ENCODE measurements at places on chromosomes 6 and 20.

- H3K4me3 ChIP-seq, result no peak overlapping the region
- H3K27ac ChIP-seq, result no peak overlapping the region
- H3K4me1 ChIP-seq, result no peaks in the 10 kb centered on the region
- H3K36me3 ChIP-seq, result no peaks in the 10 kb centered on the region
- no peaks in the 10 kb centered on the region for H3K27me3 ChIP-seq
- DNase-seq, result no peak
Observed at GRCh38 chr20:18801516-18801915, 12.1 kb upstream of the SCP2D1 start.

GRCh38 chr6:22362361-22362760 lies 65.5 kb upstream of the PRL start:
- H3K4me3 ChIP-seq, result no peak overlapping the region
- H3K27me3 ChIP-seq, result no peaks in the 10 kb centered on the region
- peak overlapping the region; percentile 64 for H3K27ac ChIP-seq
- H3K36me3 ChIP-seq, result no peaks in the 10 kb centered on the region
- no peak for DNase-seq

GRCh38 chr20:44180814-44181213 lies 6.2 kb downstream of the JPH2 start:
- H3K36me3 ChIP-seq, result peaks cover 18% of the 10 kb centered on the region
- H3K4me3 ChIP-seq, result no peak overlapping the region
- DNase-seq, result no peak
- peak overlapping the region; percentile 1 for H3K27ac ChIP-seq
- H3K27me3 ChIP-seq, result no peaks in the 10 kb centered on the region
- peaks cover 28% of the 10 kb centered on the region for H3K4me1 ChIP-seq

- H3K36me3 ChIP-seq, result no peaks in the 10 kb centered on the region
- DNase-seq, result no peak
- no peak overlapping the region for H3K4me3 ChIP-seq
- no peaks in the 10 kb centered on the region for H3K27me3 ChIP-seq
- H3K4me1 ChIP-seq, result peaks cover 3% of the 10 kb centered on the region
- H3K27ac ChIP-seq, result no peak overlapping the region
Observed at GRCh38 chr6:159916752-159917151, 26.0 kb downstream of the MAS1 start.

- H3K4me1 ChIP-seq, result peaks cover 43% of the 10 kb centered on the region
- peak overlapping the region; percentile 84 for H3K4me3 ChIP-seq
- peak; percentile 99 for DNase-seq
- no peaks in the 10 kb centered on the region for H3K27me3 ChIP-seq
Observed at GRCh38 chr20:59042796-59043631, 428 bp upstream of the PRELID3B start.

DNA sequence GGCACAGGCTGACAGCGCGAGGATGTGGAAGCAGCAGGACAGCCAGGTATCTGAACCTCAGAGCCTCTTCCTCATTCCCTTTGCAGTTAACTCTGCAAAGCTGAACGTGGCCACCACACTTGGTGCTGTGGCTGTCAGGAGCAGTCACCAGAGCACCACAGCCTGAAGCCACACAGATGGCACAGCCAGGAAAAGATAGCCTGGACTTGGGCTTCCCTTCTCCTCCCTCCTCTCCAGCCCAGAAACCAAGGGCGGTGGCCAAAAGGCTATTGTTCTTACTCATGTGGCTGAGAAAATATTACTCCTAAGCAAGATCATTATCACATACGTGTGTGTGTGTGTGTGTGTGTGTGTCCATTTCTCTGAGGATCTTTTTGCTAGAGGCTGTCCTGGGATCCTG lies 39.8 kb downstream of the CD164 start:
- no peaks in the 10 kb centered on the region for H3K36me3 ChIP-seq
- no peaks in the 10 kb centered on the region for H3K27me3 ChIP-seq
- no peaks in the 10 kb centered on the region for H3K4me1 ChIP-seq
- H3K27ac ChIP-seq, result no peak overlapping the region

DNA sequence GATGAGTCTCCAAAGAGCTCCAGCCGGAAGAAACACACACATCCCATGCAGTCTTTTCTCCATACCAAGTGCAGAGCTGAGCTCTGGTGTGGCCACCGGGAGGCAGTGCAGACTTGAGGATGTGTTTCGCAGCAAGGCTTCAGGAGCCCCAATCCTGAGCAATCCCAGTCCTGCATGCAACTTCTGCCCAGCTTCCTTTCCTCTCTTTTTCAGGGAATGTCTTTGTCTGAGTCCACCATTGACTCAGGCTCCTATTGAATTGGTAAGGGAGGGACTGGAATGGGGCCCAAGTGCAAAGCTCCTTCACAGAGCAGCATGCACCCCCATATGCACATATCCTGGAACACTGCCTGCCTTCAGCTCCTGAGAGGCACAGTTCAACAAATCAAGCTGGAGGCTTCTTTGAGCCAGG lies 50.5 kb upstream of the ASIP start:
- no peak overlapping the region for H3K4me3 ChIP-seq
- no peaks in the 10 kb centered on the region for H3K36me3 ChIP-seq
- H3K27ac ChIP-seq, result no peak overlapping the region
- H3K27me3 ChIP-seq, result peaks cover 10% of the 10 kb centered on the region
- no peak for DNase-seq

GRCh38 chr6:163916315-163917081 lies 502.0 kb downstream of the QKI start:
- no peaks in the 10 kb centered on the region for H3K36me3 ChIP-seq
- no peak for DNase-seq
- no peaks in the 10 kb centered on the region for H3K4me1 ChIP-seq
- H3K27ac ChIP-seq, result no peak overlapping the region
- no peaks in the 10 kb centered on the region for H3K27me3 ChIP-seq

- H3K27ac ChIP-seq, result no peak overlapping the region
- no peak for DNase-seq
- no peaks in the 10 kb centered on the region for H3K4me1 ChIP-seq
- H3K36me3 ChIP-seq, result no peaks in the 10 kb centered on the region
- no peak overlapping the region for H3K4me3 ChIP-seq
Observed at GRCh38 chr6:89267918-89268317, 47.2 kb downstream of the GABRR2 start.

GRCh38 chr6:142236691-142237090 lies 65.1 kb upstream of the ADGRG6 start:
- H3K4me1 ChIP-seq, result no peaks in the 10 kb centered on the region
- H3K27me3 ChIP-seq, result no peaks in the 10 kb centered on the region
- DNase-seq, result no peak
- no peaks in the 10 kb centered on the region for H3K36me3 ChIP-seq
- no peak overlapping the region for H3K4me3 ChIP-seq
- no peak overlapping the region for H3K27ac ChIP-seq

DNA sequence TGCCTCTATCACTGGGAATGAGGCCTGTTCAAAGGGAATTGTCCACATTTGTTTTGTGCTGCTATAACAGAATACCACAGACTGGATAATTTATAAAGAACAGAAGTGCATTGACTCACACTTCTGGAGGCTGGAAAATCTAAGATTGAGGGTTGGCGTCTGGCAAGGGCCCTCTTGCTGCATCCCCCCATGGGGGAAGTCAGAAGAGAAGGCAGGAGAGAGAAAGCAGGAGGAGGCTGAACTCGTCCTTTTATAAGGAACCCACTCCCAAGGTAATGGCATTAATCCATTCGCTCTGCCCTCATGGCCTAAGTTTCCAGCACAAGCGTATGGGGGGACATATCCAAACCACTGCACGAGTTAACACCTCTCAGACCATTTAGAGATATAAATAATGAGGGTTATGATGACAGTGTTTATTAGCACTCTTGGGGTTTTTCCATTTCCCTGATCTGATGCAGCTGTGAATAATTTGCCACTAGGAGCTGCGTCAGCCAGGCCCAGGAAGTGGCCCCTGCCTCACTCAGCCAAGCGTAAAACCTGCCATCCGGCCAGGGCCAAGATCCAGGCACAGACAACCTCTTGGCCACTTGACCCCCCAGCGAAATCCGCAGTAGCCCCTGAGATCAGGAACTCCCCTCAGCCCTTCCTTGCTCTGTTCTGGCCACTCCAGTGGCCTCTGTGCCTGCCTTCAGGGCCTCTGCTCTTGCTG lies 14.2 kb upstream of the SLCO4A1 start:
- no peak overlapping the region for H3K27ac ChIP-seq
- H3K27me3 ChIP-seq, result no peaks in the 10 kb centered on the region
- H3K36me3 ChIP-seq, result no peaks in the 10 kb centered on the region
- H3K4me1 ChIP-seq, result peaks cover 17% of the 10 kb centered on the region

- no peak overlapping the region for H3K27ac ChIP-seq
- no peaks in the 10 kb centered on the region for H3K27me3 ChIP-seq
- H3K36me3 ChIP-seq, result no peaks in the 10 kb centered on the region
- H3K4me3 ChIP-seq, result no peak overlapping the region
- DNase-seq, result no peak
Observed at GRCh38 chr6:89984926-89985750, 90.9 kb downstream of the GJA10 start.

GRCh38 chr6:86730216-86730615 lies 207.1 kb upstream of the HTR1E start:
- H3K4me1 ChIP-seq, result no peaks in the 10 kb centered on the region
- no peak overlapping the region for H3K27ac ChIP-seq
- no peak for DNase-seq
- no peak overlapping the region for H3K4me3 ChIP-seq

- H3K27me3 ChIP-seq, result no peaks in the 10 kb centered on the region
- H3K4me1 ChIP-seq, result peaks cover 14% of the 10 kb centered on the region
- peak within 1 kb of the TSS; percentile 80 for H3K4me3 ChIP-seq
Observed at GRCh38 chr6:36874443-36875249, at the start of gene PPIL1. Gene PPIL1, minus strand, starts transcription at chr6:36874803. Its CDS starts 31 bp downstream, at chr6:36874772.

GRCh38 chr6:85675030-85675819 lies 32.5 kb upstream of the SYNCRIP start:
- DNase-seq, result no peak
- peak overlapping the region; percentile 93 for H3K27ac ChIP-seq
- H3K36me3 ChIP-seq, result peaks cover 44% of the 10 kb centered on the region

GRCh38 chr20:47338131-47338628 lies 18.3 kb downstream of the ZMYND8 start:
- peaks cover 22% of the 10 kb centered on the region for H3K4me1 ChIP-seq
- H3K4me3 ChIP-seq, result no peak overlapping the region

- no peaks in the 10 kb centered on the region for H3K27me3 ChIP-seq
- no peak overlapping the region for H3K4me3 ChIP-seq
- H3K36me3 ChIP-seq, result no peaks in the 10 kb centered on the region
- H3K4me1 ChIP-seq, result no peaks in the 10 kb centered on the region
Observed at GRCh38 chr6:139641376-139641775, 266.9 kb upstream of the CITED2 start.

- peaks cover 4% of the 10 kb centered on the region for H3K4me1 ChIP-seq
- peak within 1 kb of the TSS; percentile 45 for H3K4me3 ChIP-seq
- H3K27ac ChIP-seq, result peak within 1 kb of the TSS; percentile 25
Observed at GRCh38 chr6:170290296-170291128, at the start of gene DLL1. Gene DLL1, minus strand, starts transcription at chr6:170291078. Its CDS starts 939 bp downstream, at chr6:170290139.

DNA sequence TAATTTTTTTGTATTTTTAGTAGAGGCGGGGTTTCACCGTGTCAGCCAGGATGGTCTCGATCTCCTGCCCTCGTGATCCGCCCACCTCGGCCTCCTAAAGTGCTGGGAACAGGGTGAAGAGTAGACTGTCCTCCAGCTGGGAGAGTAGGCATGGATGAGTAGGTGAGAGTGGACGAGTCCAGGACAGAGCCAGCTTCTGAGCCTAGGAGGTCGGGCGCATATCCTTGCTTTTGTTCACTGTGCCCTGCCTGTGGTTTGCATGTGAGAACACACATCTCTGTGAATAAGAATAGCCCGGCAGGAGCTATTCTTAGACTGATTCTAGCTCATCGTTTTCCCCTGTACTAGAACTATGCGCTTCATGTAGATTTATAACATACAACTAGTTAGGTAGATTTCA lies 78.3 kb downstream of the RPP40 start:
- no peaks in the 10 kb centered on the region for H3K4me1 ChIP-seq
- H3K36me3 ChIP-seq, result no peaks in the 10 kb centered on the region
- H3K27me3 ChIP-seq, result no peaks in the 10 kb centered on the region
- H3K27ac ChIP-seq, result no peak overlapping the region
- DNase-seq, result no peak

GRCh38 chr6:170006900-170007467 lies 255.6 kb downstream of the ERMARD start:
- H3K4me3 ChIP-seq, result no peak overlapping the region
- H3K27ac ChIP-seq, result no peak overlapping the region
- no peak for DNase-seq
- H3K27me3 ChIP-seq, result no peaks in the 10 kb centered on the region
- H3K4me1 ChIP-seq, result no peaks in the 10 kb centered on the region

GRCh38 chr20:34525709-34526416 lies 9.6 kb downstream of the DYNLRB1 start:
- no peaks in the 10 kb centered on the region for H3K27me3 ChIP-seq
- H3K27ac ChIP-seq, result peak overlapping the region; percentile 60
- H3K4me3 ChIP-seq, result no peak overlapping the region
- H3K36me3 ChIP-seq, result peaks cover 60% of the 10 kb centered on the region
- DNase-seq, result peak; percentile 100

DNA sequence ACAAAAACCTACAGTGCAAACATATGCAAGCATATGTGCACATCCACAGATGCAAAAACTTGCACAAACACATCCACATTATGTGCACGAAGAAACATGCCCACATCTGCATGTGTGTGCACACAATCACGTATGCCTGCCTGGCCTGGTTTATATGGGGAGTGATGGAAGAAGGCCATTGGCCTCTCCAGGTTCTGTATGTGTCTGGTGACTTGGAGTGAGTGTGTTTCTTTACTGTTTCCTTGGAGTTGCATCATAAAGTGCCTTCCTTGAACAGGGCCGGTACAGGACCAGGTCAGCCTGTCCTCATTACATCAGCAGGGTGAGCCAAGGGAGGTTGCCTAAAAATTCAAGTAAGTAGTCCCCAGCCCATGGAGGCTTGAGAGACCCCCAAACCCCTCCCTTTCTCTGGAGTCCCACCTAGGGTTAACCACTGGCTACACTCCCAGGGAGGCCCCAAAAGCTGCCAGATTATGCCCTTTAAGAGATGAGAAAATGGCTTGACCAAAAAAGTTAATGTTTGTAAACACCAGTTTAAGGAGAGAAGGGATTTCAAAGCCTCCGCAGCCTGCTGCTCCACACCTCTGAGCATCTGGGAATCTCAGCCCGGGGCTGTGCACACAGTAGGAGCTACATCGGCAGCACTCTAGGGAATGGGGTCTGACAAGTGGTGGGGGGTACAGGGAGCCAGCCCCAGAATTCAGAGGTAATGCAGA lies 140.8 kb downstream of the VEGFA start:
- H3K4me3 ChIP-seq, result no peak overlapping the region
- H3K27ac ChIP-seq, result peak overlapping the region; percentile 15
- peaks cover 15% of the 10 kb centered on the region for H3K4me1 ChIP-seq
- H3K36me3 ChIP-seq, result no peaks in the 10 kb centered on the region
- no peaks in the 10 kb centered on the region for H3K27me3 ChIP-seq

GRCh38 chr6:170209354-170210025 lies 81.4 kb downstream of the DLL1 start:
- H3K4me3 ChIP-seq, result no peak overlapping the region
- H3K27me3 ChIP-seq, result no peaks in the 10 kb centered on the region
- H3K36me3 ChIP-seq, result no peaks in the 10 kb centered on the region
- DNase-seq, result no peak
- H3K27ac ChIP-seq, result no peak overlapping the region

DNA sequence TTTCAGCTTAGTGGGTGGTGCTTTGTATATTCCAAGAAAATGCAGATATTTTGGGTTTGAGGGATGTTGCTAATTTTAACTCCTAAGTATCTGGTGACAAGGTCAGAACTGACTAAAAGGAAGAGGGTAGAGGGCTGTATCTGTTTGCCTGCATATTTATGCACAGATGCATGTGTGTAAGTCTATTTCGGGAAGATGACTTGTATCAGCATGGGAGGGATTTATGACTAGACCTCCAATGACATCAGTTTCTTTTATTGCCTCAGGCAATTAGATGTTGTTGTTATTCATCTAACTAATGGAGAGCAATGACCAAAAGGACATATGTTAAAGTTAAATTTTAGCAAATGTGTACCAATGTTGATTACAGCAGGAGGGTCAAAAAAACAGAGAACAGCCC lies 734.3 kb downstream of the QKI start:
- peaks cover 23% of the 10 kb centered on the region for H3K27me3 ChIP-seq
- no peak overlapping the region for H3K27ac ChIP-seq
- no peaks in the 10 kb centered on the region for H3K4me1 ChIP-seq
- DNase-seq, result no peak

All from RWPE2 (cell line).